ENCODE measurements at places on chromosomes 3 and 15.

- DNase-seq = no peak
Measured at GRCh38 chr3:85251766-85252165, 293.0 kb downstream of the CADM2 start.

DNA sequence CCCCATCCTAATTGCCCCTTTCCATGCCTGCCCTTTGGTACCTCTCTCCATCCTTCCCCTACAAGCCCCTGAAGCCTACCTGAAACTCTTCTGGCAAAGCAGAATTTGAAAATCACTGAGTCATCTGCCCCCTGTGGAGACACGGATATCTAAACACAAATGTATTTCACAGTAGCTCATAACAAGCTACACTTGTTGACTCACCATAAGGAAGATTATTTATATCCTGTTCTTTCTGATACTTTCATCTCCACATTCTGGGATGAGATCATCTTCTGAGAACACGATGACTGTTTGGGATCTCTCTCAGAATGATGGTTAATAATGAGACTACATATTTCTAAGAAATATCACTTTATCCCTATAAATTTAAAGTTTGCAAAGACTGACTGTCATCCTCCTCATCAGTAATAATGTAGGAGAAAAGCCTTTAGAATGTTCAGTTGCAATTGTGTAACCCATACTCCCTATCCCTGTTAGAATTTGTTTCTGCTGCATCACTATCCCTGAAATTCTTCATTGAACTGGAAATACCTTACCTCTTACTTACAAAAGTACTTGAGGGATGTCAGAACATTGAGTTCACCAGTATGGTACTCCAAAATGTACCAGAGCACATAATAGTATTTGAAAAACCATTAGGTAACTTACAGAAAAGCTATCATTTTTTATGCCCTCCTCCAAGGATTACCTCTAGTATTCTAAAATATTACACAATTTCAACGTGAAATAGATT lies 116.1 kb upstream of the IL12A start:
- DNase-seq = peak; percentile 75

DNA sequence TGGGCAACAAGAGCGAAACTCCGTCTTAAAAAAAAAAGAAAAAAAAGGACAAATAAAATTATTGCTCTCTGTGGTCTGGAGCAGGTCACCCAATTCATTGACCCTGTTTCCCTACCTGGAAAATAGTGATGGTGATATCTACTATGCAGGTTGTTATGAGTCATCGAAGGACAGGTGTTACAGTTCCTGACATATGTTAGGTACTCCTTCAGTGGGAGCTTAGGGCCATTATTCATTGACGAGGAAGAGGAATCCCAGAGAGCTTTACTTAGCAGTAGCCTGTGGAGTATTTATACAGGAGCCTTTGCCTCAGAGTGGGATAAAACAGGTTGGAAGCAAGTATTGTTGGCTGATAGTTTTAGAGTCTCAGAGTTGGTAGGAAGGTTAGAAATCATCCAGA lies 74.5 kb downstream of the SLC7A14 start:
- no peak for DNase-seq

- no peak for DNase-seq
Measured at GRCh38 chr15:83610901-83611685, 42.8 kb upstream of the ADAMTSL3 start.

DNA sequence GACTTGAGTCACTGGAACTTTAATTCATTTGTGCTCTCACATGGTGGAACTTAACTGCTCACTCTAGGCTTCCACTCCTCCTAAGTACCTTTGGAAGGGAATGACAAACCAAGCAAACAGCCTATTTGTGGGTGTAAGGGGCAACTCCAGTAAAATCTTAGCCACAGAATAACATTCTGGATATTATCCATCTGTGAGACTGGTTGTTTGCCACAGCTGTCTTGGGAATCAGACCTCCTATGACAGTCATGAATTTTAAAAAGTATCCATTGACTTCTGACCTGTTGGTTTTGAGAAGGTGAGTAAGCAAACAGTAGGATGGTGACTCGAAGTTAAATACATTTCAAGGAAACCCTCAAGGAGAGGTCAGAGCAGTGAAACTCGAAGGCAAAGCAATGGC lies 147.3 kb upstream of the CDIN1 start:
- DNase-seq = no peak

DNA sequence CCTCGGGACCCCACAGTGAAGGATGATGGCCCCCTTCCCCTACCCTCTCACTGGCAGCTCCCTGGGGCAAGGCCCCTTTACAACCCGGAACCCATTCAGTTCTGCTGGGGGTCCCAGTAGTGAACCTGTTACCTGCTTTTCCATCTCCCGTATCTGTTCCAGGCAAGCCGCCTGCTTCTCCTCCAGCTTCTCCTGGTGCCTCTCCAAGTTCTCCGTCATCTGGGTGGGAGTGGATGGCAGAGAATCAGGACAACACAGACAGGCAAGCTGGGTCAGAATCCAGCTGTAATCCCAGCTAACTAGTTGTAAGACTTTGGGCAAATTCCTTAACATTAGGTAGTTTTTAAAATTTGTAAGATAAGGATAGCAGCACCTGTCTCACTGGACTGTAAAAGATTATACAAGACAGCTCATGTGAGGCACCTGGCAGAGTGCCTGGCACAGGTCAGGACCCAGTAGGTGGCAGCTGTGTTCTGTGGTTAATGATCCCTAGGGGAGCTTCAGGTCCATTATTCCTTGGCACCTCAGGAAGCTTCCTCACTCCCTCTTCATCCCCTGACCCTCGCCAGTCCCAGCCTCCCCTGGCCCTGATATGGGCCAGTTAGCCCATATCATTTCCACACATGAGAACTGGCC lies 6.4 kb upstream of the ANKRD63 start:
- no peak for DNase-seq

All from adipocyte (in vitro differentiated cells).